A549 (cell line): ENCODE measurements at places on chromosomes 2 and 18. TPM values are rescaled to one million over a fixed set of nuclear protein-coding genes. Genes with fewer than 3 reads are reported as not detected.

PRKAG3 gene
- not detected in 3 replicates for polyA plus RNA-seq

QPCT gene
- 16.6 to 20.0 TPM (median 18.7 TPM) in 3 replicates for polyA plus RNA-seq

OR6B2 gene
- not detected in 3 replicates for polyA plus RNA-seq

MAP3K19 gene
- polyA plus RNA-seq, result not detected in 3 replicates

CYS1 gene
- 0.64 to 1.2 TPM (median 1.1 TPM) in 3 replicates for polyA plus RNA-seq

DLX1 gene
- 2.4 to 2.9 TPM (median 2.5 TPM) in 3 replicates for polyA plus RNA-seq

SULT1C4 gene
- not detected in 3 replicates for polyA plus RNA-seq

MGAT4A gene
- polyA plus RNA-seq, result 0.61 to 0.77 TPM (median 0.75 TPM) in 3 replicates

DNA sequence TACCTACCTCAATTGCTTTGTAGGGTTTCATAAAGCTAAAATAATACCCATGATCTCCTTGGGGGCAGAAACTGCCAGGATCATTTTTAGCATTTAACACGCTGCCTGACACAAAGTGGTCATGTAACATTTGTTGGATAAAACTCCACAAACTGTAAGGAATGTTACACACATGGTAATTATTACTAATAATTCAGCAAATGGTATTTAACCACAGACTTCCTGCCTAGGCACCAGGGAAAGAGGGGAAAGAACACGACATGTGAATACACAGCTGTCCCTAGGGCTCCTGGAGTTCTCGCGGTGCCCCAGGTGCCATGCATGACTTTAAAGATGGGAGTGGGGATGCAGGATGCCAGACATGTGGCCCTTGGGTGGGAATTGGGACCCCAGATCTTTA lies 43.5 kb downstream of the ASAP2 start:
- DNase-seq, result no peak

- no peak for DNase-seq
These were observed 278.3 kb downstream of the NAPG start for GRCh38 chr18:10804126-10804525.

DNA sequence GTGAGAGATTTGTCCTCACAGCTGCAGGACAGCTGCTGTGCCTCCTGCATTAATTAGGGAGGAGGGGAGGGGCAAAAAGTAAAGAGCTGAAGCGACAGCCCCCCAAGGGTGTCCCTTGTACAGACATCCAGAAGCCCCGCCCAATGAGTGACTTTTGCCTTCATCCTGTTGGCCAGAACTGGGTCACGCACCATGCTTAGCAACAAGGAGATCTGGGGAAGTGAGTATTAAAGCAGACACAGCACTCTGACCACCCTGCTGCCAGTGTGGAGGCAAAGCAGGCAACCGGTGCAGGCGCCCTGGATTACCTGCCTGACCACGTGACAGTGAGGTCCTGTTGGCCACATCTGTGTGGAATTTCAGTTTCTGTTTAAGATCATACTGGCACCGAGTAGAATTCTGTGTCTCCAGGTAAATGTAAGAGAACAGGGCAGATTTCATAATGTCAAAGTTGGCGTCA lies 21.5 kb upstream of the BIN1 start:
- DNase-seq, result no peak

- no peak for DNase-seq
These were observed 277.9 kb upstream of the HS6ST1 start for GRCh38 chr2:128596396-128597120.

DNA sequence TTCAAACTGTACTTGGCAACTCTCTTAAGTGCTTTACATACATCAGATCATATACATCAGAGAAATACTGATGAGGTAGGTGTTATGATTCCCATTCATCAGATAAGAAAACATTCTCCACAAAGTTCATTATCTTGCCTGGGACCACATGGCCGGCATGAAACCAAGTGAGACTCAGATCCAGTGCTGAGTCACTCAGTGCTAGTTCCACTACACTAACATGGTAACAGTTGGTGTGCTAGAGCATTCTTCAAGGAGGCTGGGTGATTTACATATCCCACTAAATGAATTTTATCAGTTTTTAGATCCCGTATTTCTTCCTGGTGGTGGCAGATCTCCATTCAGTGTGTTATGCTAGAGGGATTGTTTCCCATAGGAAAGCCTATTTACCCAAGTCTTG lies 772.0 kb downstream of the CNTNAP5 start:
- no peak for DNase-seq

- no peak for DNase-seq
These were observed 82.5 kb upstream of the OTX1 start for GRCh38 chr2:62968168-62968567.

GRCh38 chr2:26612522-26613240 lies 28.5 kb downstream of the CIB4 start:
- DNase-seq, result no peak

DNA sequence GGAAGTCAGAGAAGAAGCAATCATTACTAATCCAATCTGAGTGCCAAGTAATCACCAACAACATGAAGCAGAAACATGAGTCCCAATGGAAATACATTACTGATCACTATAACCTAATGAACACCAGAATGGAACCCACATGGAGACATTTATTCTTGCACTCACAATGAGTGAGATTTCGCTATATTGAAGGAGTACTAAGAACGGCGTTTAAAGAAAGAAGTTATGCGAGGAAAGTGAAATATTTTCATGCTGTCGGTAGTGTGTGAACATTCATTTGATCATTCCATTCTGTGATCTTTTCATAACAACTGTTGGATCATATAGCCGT lies 181.1 kb downstream of the IRS1 start:
- no peak for DNase-seq

GRCh38 chr2:197710424-197711042 lies 5.4 kb downstream of the MARS2 start:
- no peak for DNase-seq

- DNase-seq, result no peak
These were observed 35.5 kb downstream of the QPCT start for GRCh38 chr2:37379881-37380296.

DNA sequence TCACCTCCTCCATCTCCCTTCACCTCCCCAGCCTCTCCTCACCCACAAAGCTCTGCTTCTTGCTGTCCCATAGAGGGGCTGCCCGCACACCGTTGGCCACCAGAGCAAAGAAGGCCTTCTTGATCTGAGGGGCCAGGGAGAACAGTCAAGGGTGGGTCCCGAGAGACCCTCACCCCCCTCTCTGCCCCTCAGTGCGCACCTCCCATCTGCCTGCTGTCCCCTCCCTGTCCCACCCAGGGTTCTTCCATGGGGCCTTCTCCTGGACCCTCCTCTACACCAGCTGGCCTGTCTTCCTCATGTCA lies 3.2 kb downstream of the PRKAG3 start:
- DNase-seq, result no peak

GRCh38 chr2:149645391-149645790 lies 57.8 kb upstream of the MMADHC start:
- DNase-seq, result no peak

DNA sequence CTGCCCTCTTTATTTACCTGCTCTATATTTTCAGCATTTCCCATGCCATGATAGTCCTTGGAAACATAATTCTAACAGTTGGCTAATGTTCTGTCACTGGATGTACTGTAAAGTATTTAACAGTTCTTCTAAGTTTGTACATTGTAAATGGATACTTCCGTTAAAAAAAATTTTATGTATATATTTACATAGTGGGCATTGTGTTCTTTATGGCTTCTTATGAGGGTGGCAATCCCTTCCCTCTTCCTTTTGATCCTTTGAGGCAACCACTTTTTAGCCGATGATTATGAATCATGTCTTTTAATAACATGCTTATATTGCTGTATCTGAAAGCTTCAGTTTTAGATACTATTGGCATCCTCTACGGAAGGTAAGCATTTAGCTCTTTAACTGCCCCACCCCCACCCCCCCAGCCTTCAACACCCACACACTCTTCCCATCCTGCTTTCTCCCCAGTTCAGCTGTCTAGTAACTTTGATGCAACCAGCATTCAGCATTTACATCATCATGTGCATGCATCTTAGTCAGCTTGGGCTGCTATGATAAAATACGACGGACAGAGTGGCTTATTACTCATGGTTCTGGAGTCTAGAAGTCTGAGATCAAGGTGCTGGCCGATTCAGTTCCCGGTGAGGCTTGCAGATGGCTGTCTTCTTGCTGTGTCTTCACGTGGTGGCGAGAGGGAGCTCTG lies 21.0 kb upstream of the EDAR start:
- DNase-seq, result peak; percentile 13

- no peak for DNase-seq
These were observed 33.3 kb downstream of the DOCK10 start for GRCh38 chr2:225008935-225009334.

- no peak for DNase-seq
These were observed 62.8 kb upstream of the AFF3 start for GRCh38 chr2:100205174-100205573.

DNA sequence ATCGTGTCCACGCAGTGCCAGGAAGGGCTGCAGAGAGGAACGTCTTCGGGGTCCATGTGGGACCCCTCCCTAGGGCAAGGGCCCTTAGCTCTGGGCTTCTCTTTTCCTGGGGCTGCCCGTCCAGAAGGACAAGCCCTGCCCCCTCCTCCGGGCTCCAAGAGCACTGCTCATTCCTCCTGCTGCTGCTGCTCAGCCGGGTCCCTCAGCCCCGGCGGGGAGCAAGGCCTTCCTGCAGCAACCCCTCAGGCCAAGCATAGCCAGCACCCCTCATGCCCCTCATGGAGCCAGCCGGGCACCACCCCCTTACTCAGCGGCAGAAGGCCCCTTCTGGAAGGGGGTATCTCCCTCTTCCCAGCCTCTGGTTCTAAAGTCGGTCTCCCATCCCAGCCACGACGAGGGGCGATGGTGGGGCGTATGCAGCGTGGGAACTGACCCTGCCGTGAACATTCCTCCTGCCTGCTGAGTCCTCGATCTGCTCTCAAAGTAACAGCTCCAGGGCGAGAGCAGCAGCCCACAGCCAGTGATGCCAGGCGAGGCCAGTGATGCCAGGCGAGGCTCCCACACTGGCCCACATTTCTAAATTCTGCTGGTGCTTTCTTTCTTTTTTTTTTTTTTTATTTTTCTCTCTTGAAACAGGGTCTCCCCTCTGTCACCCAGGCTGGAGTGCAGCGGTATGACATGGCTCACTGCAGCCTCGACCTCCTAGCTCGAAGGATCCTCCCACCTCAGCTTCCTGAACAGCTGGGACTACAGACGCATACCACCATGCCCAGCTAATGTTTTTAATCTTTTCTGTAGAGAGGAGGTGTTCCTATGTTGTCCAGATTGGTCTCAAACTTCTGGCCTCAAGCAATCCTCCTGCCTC lies 99.7 kb downstream of the HDAC4 start:
- DNase-seq, result no peak

GRCh38 chr2:109200616-109201464 lies 71.8 kb downstream of the SH3RF3 start:
- no peak for DNase-seq

GRCh38 chr18:58309099-58309498 lies 265.1 kb downstream of the NEDD4L start:
- no peak for DNase-seq

DNA sequence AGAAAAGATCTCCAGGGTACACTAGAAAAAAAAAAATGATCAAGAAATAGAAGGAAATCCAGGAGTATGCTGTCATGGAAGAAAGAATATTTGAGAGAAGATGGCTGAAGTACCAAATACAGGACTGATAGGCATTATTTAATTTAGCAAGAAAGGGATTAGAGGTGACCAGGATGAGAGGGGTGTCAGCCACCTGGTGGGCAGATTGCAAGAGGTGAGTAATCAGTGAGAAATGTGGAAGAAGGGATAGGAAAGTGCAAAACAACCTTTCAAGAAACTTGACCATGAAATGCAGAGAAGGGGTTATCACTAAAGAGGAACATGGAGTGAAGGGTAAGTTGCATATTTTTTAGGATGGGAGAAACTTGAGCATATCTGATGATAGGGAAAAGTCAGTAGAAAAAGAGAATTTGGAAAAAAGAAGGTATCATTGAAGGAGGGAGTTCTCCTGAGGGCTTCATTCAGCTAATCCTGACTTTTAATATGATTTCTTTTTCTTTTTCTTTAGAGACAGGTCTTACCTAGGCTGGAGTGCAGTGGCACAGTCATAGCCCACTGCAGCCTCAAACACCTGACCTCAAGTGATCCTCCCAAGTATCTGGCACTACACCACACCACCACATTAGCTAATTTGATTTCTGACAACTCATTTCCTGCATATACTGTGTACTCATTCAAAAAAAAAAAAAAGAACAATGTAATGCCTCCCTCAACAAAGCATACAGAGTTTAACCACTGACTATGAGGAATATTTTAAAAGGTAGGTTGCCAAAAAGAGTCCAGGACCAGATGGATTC lies 101.3 kb downstream of the LRP2 start:
- no peak for DNase-seq

DNA sequence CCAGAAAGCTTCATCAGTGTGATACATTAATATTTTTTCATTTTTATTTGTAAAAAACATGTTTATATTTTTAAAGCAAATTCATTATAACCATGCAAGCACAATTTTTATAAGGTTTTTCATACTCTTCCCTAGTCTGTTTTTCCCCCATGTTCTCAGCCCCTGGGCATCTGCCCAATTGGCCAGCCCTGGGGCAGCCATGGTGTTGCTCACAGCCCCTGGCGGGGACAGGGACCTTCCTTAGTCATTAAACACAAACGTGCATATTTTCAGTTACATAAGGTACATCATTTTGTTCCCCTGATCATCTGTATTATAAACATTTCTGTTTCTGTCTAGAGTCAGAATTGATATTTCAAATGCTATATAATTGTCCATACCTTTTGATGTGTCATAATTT lies 150.0 kb downstream of the ESCO1 start:
- no peak for DNase-seq

DNA sequence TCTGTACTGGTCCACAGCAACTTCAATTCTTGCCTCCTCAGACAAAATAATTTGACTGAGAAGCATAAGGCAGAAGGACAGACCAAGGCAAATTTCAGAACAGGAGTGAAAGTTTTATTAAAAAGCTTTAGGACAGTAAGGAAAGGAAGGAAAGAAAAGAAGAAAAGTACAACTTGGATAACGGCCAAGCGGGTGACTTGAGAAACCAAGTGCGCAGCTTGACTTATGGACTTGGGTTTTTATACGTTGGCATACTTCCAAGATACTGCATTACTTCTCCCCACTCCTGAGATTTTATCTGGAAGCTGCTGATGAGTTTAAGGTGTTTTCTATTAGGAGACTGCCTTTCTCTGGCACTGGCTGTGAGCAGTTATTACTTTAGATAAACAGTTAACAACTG lies 64.7 kb downstream of the CCDC178 start:
- no peak for DNase-seq

DNA sequence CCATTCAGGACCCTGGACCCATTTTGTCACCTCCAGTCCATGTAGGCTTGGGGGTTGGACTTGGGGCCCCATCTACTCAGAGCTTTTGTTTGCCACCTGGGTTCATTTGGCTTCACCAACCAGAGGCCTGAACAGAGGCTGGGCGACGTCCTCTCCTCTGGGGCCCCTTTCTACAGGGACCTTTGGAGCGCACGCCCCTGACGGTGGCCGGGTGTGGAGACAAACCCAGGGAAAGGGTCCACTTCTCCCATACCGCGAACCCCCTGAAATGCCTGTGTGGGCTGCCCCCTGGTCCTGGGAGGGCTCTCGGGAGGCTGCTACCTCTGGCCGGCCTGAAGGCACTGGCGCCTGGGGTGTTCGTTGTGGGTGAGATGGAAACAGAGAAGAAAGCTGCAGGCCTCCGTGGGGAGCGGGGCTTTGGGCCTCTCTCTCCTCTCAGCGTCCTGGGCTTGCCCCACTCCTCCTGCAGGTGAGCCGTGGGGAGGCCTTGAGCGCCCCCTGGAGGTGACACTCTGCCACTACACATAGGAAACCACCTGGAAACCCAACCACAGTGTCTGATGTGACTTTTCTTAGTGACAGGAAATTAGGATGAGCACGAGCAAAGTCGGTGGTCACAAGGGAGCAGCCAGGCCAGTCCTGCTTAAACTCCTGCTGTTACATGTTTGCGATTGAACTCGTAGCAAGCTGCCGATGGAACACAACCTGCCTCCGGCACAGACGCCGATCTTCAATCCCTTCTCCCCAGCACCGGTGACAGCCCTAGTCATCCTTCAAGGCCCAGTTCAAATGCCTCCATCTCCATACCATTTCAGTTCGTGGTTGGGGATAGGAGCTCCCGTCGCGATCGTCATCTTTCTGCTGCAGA lies 12.0 kb upstream of the NTSR2 start:
- peak; percentile 43 for DNase-seq
